A549 treated with CpdA at 1 μM for 4 hours (cell line): ENCODE measurements at places on chromosomes 1 and 21. TPM values are rescaled to one million over a fixed set of nuclear protein-coding genes. Genes with fewer than 3 reads are reported as not detected.

BTG2 gene
- 10.2 to 12.7 TPM (median 12.3 TPM) in 5 replicates for total RNA-seq

OR2M7 gene
- not detected in 5 replicates for total RNA-seq

KRTAP13-3 gene
- total RNA-seq = not detected in 5 replicates

NECTIN4 gene
- 1.2 to 2.2 TPM (median 1.3 TPM) in 5 replicates for total RNA-seq
